ENCODE measurements at places on chromosomes 5 and 9.

DNA sequence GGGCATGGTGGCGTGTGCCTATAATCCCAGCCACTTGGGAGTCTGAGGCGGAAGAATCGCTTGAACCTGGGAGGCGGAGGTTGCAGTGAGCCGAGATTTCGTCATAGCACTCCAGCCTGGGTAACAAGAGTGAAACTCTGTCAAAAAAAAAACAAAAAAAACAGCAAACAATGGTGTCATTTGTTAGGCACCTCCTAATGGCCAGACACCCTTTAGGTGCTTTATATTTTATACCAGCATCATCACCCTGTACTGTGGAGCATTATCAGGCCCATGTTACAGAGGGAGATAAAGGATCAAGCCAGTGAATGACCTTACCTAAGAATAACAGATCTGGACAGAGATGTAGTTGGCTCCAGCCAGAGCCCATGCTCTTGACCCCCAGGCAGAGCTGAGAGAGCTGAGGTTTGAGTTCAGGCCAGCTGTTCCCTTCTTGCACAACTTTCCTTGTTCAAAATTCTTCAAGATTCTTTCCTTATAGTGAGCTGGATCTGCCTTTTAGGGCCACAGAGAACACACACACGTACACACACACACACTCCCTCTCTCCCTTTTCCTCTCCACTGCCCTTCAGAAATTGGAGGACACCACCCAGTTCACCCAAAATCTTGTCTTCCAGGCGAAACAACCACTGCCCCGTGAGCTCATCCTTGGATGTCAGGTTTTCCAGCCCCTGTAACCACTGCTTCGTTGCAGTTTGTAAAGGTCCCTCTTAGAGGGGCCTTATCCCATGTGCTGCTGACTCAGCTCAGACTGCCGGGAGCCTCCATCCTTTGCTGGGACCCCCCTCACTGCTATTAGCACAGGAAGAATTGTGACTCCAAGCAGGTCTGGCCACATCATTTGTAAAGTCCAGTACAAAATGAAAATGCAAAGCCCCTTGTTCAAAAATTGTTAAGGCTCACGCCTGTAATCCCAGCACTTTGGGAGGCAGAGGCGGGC, 10.4 kb upstream of the PTGES start:
- no peak for DNase-seq

DNA sequence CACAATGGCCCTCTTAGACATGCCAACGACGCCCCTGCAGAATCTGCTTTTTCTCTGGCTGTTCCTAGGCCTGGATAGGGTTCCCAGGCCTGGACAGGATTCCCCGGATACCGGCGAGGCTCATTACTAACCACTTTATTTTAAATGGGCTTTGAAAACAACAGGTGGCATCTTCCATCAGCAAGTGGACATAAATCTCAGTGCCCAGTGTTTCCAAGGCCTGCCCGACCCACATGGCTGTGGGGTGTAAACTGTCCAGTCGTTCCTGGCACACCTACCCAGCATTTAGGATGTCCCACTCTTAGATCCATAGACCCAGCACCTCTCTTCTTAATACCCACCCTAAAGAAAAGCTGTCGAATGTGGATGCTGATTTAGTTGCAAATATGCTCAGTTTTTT, 896 bp downstream of the CMBL start:
- DNase-seq, result no peak

- DNase-seq, result no peak
These were observed 36.6 kb upstream of the ZNF366 start for GRCh38 chr5:72543811-72544210.

DNA sequence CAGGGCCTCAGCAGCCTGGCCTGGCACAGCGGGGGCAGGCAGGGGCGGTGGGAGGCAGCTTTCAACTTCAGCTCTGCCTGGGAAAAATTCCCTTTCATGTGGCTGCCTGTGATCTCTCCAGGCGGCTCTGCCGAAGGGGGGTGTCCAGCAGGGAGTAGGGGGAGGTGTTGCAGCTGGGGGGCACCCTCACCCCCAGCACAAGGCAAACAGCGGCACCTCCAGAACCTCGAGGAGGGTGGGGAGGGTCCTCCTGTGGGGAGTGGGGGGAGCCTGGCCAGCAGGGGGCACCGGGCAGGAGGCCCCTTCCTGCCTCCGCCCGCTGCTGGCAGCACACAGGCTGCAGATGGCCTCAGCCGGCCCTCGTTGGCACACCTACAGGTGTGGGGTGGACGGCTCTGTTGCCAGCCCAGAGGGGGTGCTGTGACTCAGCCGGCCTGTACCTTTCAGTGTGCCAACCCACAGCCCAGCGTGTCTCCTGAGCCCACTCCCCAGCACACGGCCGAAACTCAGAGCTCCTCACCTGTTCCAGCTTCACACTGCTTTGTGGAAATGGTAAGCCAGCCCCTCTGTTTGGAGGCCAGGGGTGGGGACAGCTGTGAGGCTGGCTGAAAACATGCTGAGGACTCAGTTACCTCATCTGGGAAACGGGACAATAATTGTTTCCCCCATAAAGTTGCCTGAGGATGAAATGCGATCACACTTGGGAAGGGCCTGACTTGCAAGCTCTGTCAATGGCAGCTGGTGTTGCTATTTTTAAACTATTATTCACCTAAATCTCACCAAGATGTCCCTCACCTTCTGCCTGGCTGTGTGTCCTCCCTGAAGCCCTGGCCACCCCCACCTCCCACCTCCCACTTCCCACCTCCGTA, 37.0 kb downstream of the CXXC5 start:
- no peak for DNase-seq

GRCh38 chr5:88952996-88953643, 70.1 kb upstream of the MEF2C start:
- DNase-seq, result no peak

- DNase-seq, result no peak
These were observed 52.1 kb downstream of the C9orf50 start for GRCh38 chr9:129568560-129569501.

GRCh38 chr5:172760959-172761358, 10.0 kb downstream of the DUSP1 start:
- DNase-seq, result no peak

DNA sequence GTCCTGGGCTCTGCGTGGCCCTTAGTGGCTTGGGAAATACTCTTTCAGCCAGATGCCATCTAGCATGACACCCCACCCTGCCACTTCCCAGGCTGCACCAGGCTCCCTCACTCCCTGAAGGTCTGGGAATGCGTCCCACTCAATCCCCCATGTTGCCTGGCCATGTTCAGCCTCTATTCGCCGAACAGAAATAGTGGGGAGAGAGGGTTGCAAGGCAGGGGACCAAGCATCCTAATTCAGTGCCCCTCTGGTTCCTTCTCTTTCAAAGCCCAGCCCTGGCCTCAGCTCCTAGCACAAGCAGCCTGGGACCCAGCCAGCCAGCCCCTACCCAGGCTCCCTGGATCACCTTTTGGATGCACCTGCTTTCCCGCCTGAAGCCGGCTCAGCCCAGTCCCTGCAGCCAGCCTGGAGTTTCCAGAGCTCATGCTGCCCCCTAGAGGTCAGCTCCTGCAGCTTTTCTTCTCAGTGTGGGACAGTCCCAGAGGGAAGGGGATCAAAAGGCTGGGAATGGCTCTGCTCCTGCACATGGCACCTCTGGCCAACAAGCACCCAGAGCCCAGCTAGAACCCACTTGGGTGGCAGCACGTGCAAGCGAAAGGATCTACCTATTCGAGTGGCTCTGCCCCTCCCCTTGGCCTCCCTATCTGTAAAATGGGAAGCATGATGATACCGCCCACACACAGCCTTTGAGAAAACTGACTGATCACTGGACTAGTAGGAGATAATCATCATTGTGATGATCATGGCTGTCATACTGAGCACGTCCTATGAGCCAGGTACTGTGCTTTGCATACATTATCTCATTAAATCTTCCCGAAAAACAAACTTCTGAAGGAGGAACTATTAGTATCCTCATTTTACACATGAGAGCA, 48.7 kb upstream of the C5orf58 start:
- no peak for DNase-seq

GRCh38 chr9:100595391-100596199, 17.7 kb downstream of the CAVIN4 start:
- DNase-seq, result no peak

- no peak for DNase-seq
These were observed 454.1 kb upstream of the NUDT12 start for GRCh38 chr5:104016646-104017045.

DNA sequence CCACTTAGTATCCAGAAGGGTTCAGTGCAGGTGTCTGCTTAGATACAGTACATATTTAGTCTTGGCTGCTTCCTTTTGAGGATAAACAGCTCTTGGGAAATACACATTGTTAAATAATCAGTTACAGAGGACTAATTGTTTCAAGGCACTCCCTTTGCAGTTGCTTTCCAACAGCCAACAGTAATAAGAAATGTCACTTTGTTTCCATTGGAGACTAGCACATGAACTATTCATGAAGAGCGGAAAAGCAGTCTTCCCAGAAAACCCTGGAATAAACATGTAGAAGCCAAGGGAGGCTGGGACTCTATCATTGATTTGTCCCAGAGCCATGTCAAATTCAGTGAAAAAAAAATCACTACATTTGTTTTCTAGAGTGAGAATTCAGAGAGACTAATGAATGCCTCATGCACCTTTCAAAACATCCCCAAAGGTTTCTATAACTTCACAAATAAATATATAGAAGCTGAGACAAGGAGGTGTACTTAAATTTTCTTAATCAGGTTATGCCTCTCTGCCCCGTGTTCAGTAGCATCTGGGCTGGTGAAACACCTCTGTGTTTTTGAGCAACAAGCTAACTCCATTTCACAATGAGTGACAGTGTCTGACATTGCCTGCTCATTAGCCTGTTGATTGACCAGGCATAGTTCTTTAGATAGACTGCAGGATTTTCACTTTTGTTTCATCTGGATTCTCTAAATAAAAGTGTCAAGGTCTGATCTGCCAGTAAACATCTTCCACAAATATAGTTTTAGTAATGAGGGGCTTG, 271.5 kb downstream of the ARRDC3 start:
- DNase-seq, result no peak

DNA sequence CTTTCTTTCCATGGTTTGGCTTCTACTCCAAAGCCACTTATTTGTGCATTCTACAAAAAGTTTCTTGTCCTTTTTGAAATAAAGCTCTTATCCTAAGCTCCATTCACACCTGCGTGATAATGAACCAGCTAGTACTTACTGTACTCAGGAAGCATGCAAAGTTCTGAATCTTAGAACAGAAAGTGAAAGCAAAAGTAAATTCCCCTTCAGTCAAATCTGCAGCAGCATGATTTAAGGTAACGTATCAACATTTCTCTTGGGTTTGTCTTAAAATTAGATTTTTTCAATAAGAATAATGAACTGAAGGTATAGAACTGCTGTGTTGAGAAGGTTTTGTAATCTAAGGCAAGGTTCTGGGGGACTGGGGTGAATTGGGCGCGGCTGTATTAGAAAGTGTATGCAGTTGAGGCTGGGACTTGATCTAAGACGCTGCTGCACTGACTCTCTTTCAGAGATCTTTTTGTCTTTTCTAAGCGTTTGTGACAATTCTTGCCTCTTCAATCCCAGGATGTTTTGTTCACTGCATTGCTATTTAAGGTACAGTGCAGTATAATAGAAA, at the start of gene ERAP2:
TSS of gene ERAP2 (plus strand) at position 209 of the 559 bp plus-strand sequence. CDS start 3,186 bp downstream, outside the sequence.
- no peak for DNase-seq

GRCh38 chr9:761176-761792, 80.2 kb upstream of the DMRT1 start:
- no peak for DNase-seq

GRCh38 chr9:27362447-27363210, 65.7 kb upstream of the EQTN start:
- DNase-seq, result no peak

DNA sequence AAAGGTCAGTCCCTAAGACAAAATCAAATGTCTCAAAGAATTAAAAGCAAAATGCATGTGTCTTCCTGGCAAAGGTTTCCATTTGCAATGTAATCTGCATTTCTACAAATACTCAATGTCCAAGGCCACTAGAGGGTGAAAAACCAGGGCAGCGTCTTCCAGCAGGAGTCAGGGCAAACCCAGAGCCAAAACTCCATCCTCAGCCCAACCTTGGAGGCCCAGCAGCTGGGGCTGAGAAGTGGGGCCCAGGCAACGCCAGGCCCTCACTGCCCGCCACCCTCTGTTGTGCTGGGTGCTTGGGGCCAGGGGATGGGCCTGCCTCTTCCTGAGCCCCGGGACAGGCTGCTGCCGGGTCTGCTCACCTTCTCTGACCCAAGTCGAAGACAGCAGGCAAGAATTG, 200.1 kb downstream of the PAX5 start:
- no peak for DNase-seq

All from activated gamma-delta T cell (primary cell).